ENCODE measurements at places on chromosomes 12 and 14. TPM values are rescaled to one million over a fixed set of nuclear protein-coding genes. Genes with fewer than 3 reads are reported as not detected.

The SLC41A2 gene
- 18.5 TPM for total RNA-seq

The RDH16 gene
- not detected for total RNA-seq

The SOX5 gene
- 0.21 TPM for total RNA-seq

The CIT gene
- total RNA-seq = 35.7 TPM

The FBLN5 gene
- total RNA-seq = 0.28 TPM

The SVOP gene
- total RNA-seq = not detected

The LMNTD1 gene
- total RNA-seq = not detected

The PRKD1 gene
- total RNA-seq = 0.56 TPM

The IAPP gene
- total RNA-seq = not detected

The GLIPR1 gene
- total RNA-seq = 27.9 TPM

The HOXC6 gene
- total RNA-seq = 0.38 TPM

The BMP4 gene
- total RNA-seq = 0.46 TPM

The NEDD8 gene
- total RNA-seq = 163 TPM

The ALDH2 gene
- total RNA-seq = 16.6 TPM

The IL22 gene
- not detected for total RNA-seq

The PHLDA1 gene
- 2.7 TPM for total RNA-seq

The MORN3 gene
- total RNA-seq = 0.15 TPM

The C12orf54 gene
- 2.6 TPM for total RNA-seq

The TAS2R43 gene
- 0.45 TPM for total RNA-seq

The RACGAP1 gene
- total RNA-seq = 95.5 TPM

The LBHD2 gene
- total RNA-seq = not detected

The TCL1B gene
- not detected for total RNA-seq

The CLEC12A gene
- total RNA-seq = not detected

The SERPINA10 gene
- not detected for total RNA-seq

The COX14 gene
- total RNA-seq = 58.0 TPM

The SERPINA6 gene
- 0.24 TPM for total RNA-seq

The MYF5 gene
- not detected for total RNA-seq

The INHBC gene
- total RNA-seq = 0.13 TPM

The KRT83 gene
- not detected for total RNA-seq

The FAM181A gene
- not detected for total RNA-seq

The CABP1 gene
- 2.4 TPM for total RNA-seq

The PDZRN4 gene
- not detected for total RNA-seq

Measured in GM12878 (cell line).